ENCODE measurements at places on chromosomes 2 and 18. TPM values are rescaled to one million over a fixed set of nuclear protein-coding genes. Genes with fewer than 3 reads are reported as not detected.

The FOXI3 gene
- not detected for total RNA-seq

The CPO gene
- 1.2 TPM for total RNA-seq

The SLC5A7 gene
- total RNA-seq = not detected

The SUPT7L gene
- 24.8 TPM for total RNA-seq

The ZNF24 gene
- total RNA-seq = 10.3 TPM

The COL6A3 gene
- total RNA-seq = 0.41 TPM

The NCKAP5 gene
- total RNA-seq = 3.4 TPM

The RGPD3 gene
- total RNA-seq = 0.03 TPM

The LGALSL gene
- total RNA-seq = 11.1 TPM

The NDC80 gene
- 24.5 TPM for total RNA-seq

The FOSL2 gene
- total RNA-seq = 93.2 TPM

The HMSD gene
- not detected for total RNA-seq

The SKOR2 gene
- total RNA-seq = not detected

The DYNAP gene
- not detected for total RNA-seq

The SPP2 gene
- total RNA-seq = not detected

The PCARE gene
- not detected for total RNA-seq

The ABCB6 gene
- 81.7 TPM for total RNA-seq

The ANO7 gene
- 1.1 TPM for total RNA-seq

The AGBL5 gene
- 41.8 TPM for total RNA-seq

The YIPF4 gene
- 17.6 TPM for total RNA-seq

The ERMN gene
- not detected for total RNA-seq

The SP3 gene
- total RNA-seq = 65.6 TPM

The RSAD2 gene
- total RNA-seq = 0.75 TPM

The GKN1 gene
- total RNA-seq = not detected

The B3GNT2 gene
- 11.5 TPM for total RNA-seq

The TUBA4B gene
- not detected for total RNA-seq

The EFHD1 gene
- not detected for total RNA-seq

The DLGAP1 gene
- total RNA-seq = not detected

The RNF152 gene
- total RNA-seq = not detected

The SKA1 gene
- 13.3 TPM for total RNA-seq

The APOB gene
- total RNA-seq = not detected

The NBEAL1 gene
- total RNA-seq = 2.7 TPM

The SOCS6 gene
- total RNA-seq = 7.8 TPM

The SIX2 gene
- total RNA-seq = 7.3 TPM

The DNAH6 gene
- not detected for total RNA-seq

The SERPINB13 gene
- total RNA-seq = not detected

The PLA2R1 gene
- 1.1 TPM for total RNA-seq

The CNDP1 gene
- not detected for total RNA-seq

The UBXN2A gene
- 24.3 TPM for total RNA-seq

The DTNA gene
- total RNA-seq = 0.34 TPM

The MTCL1 gene
- 55.4 TPM for total RNA-seq

The SH3RF3 gene
- total RNA-seq = 0.20 TPM

The BOK gene
- total RNA-seq = 48.1 TPM

The HJURP gene
- total RNA-seq = 33.9 TPM

The EDAR gene
- total RNA-seq = not detected

The ACVR1C gene
- total RNA-seq = not detected

The GREB1 gene
- total RNA-seq = 0.91 TPM

The GKN2 gene
- total RNA-seq = not detected

The SULT1C4 gene
- 7.5 TPM for total RNA-seq

The ARHGEF33 gene
- not detected for total RNA-seq

The PAIP2B gene
- 0.54 TPM for total RNA-seq

The C1QL2 gene
- not detected for total RNA-seq

The NFATC1 gene
- total RNA-seq = 1.7 TPM

The FTCDNL1 gene
- 13.7 TPM for total RNA-seq

The CYTIP gene
- not detected for total RNA-seq

The PSMD14 gene
- total RNA-seq = 195 TPM

The TCF4 gene
- total RNA-seq = 0.72 TPM

The SEPTIN10 gene
- 76.8 TPM for total RNA-seq

The TAF4B gene
- total RNA-seq = 4.7 TPM
